ENCODE measurements at places on chromosomes 7 and 10. TPM values are rescaled to one million over a fixed set of nuclear protein-coding genes. Genes with fewer than 3 reads are reported as not detected.

RHOBTB1 gene
- total RNA-seq = 18.9 TPM

CCL24 gene
- total RNA-seq = not detected

CYP3A4 gene
- total RNA-seq = not detected

CYP2E1 gene
- total RNA-seq = 0.36 TPM

PFKP gene
- 294 TPM for total RNA-seq
